ENCODE measurements at places on chromosomes 3 and 15.
A peak's percentile ranks its signal among the peaks of the same experiment; 100 is the strongest.

- no peak for DNase-seq
These were observed 29.9 kb upstream of the CCR2 start for GRCh38 chr3:46324036-46324435.

DNA sequence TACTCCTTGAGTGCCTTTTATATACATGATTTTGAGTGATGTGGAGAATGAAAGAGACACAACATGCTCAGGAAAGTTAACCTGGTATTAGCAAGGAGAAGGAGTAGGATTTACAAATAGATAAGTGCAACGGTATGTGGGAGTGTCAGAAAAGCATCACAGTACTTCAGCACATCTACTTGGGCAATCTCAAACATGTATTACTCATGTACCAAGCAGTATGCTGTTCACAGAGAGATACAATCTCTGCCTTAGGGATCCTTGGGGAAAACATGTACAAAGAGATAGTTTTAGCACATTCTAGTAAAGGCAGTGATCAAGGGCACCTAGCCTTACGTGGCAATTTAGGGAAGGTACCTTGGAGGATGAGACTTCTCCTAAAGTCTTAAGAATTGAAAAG is 146.5 kb downstream of the FILIP1L start:
- no peak for DNase-seq

DNA sequence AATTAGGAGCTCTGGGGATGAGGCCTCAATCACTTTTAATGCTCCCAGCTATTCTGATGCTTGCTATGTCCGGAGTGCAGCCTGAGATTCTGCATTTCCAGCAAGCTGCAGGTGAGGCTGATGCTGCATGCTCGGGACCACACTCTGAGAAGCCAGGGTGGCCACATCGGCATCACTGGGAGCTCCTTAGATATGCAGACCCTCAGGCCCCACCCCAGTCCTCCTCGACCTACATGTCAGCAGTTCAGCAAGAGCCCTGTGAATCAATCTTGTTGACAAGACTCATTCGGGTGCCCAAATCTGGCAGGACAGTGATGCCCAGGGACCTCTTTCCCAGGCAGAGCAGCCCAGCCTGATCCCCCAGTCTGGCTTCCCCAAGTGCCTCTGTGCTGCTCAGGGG is 44.1 kb upstream of the LCTL start:
- no peak for DNase-seq

GRCh38 chr3:112579697-112580096 is 17.9 kb downstream of the SLC35A5 start:
- DNase-seq: no peak

- DNase-seq: no peak
These were observed 43.9 kb upstream of the TMEM158 start for GRCh38 chr3:45269952-45270351.

- no peak for DNase-seq
These were observed 210.7 kb upstream of the BHLHE40 start for GRCh38 chr3:4768521-4768920.

DNA sequence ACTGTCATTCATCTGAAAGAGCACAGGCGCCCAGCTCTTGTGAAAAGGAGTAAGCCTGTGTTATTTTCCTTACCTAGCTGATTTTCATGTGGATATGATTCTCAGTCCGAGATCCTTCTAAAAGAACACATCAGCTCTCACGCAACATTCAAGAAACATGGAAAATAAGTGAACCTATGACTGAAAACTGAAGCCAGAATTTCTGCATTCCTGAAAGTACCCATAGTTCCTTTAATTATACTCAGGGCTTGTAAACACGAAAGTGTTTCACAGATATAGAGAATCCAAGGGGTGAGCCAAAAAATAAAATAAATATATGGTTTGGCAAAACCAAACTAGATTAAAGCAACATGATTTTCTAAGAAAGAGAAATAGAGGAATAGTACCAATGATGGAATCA is 100.8 kb upstream of the CHMP2B start:
- no peak for DNase-seq

- peak; percentile 95 for DNase-seq
These were observed at the start of gene NR2F2 for GRCh38 chr15:96330450-96331143. Gene NR2F2, plus strand, starts transcription at chr15:96330700. Its CDS starts 1,406 bp downstream, at chr15:96332106.

GRCh38 chr3:70823622-70824021 is 511.2 kb upstream of the MDFIC2 start:
- no peak for DNase-seq

GRCh38 chr3:71011565-71012287 is 571.8 kb downstream of the FOXP1 start:
- DNase-seq: no peak

GRCh38 chr15:51299187-51300015 is 39.0 kb downstream of the CYP19A1 start:
- DNase-seq: no peak

DNA sequence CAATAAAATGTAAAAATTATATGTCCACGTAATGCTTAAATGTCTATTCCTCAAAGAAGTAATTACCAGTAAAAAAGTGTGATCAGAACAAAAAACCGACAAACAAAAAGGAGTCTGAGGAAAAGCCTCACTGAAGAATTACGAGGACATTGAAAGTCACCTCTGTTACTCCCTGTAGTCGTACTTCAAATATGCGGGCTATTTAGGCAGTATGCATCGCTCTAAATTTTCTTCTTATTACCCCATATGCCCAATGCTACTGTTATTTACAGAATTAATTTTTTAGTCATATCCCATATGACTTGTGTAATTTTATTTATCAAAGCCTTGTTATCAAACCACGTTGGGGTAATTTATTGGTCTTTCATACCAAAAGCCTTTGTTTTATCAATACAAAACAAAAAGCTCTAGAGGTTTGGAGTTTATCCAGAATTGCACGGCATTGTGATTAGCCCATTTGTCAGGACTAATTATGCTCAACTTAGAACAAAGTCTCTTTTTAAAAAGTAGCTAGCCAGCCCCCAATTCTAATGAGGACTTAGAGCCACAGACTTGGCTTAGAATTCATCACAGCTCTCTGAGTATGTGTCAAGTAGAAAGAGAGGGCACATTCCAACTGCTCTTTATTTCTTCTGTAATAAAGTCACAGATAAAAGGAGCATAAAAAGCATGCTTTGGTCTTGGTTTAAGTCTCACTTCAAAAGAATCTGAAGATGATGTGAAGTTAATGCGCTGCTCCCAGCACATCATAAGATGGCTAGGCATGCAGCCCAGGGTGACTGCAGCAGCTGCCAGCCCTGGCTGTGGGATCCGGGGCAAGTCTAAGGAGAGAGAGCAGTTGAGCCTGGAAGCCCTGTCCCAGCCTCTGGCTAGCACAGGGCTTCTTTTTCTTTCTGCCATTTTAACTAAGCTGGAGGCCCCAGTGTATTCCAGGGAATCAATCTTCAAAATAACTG is 521.0 kb downstream of the GABRG3 start:
- no peak for DNase-seq

GRCh38 chr3:248864-249520 is 52.4 kb downstream of the CHL1 start:
- DNase-seq: no peak

DNA sequence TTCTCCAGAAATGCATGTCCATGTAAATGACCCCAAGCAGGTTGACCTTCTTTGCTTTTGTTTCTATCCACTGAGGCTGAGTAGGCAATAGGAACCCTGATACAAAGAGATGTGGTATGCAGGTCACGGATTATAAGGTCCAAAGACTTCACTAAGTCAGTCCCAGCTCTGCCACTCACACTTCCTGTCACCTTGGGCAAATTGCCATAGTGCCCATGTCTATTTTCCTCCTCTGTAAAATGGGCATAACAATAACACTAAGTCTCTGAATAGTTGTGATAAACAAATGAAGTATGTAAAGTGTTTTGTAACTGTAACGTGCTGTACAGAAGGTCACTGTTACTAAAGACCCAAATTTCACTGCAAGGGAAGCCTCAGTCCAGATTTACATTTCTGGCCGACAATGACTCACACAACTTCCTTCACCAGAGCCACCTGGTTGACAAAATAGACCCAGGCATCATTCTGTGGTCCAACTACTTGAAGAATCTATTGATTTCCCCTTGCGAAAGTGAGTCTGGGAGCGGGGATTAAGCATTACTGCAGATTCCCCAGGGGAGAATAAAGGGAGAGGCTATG is 175.4 kb upstream of the LPP start:
- DNase-seq: no peak

GRCh38 chr15:23073890-23074646 is 34.7 kb upstream of the TUBGCP5 start:
- DNase-seq: no peak

GRCh38 chr3:83096-83495 is 113.5 kb upstream of the CHL1 start:
- DNase-seq: no peak

DNA sequence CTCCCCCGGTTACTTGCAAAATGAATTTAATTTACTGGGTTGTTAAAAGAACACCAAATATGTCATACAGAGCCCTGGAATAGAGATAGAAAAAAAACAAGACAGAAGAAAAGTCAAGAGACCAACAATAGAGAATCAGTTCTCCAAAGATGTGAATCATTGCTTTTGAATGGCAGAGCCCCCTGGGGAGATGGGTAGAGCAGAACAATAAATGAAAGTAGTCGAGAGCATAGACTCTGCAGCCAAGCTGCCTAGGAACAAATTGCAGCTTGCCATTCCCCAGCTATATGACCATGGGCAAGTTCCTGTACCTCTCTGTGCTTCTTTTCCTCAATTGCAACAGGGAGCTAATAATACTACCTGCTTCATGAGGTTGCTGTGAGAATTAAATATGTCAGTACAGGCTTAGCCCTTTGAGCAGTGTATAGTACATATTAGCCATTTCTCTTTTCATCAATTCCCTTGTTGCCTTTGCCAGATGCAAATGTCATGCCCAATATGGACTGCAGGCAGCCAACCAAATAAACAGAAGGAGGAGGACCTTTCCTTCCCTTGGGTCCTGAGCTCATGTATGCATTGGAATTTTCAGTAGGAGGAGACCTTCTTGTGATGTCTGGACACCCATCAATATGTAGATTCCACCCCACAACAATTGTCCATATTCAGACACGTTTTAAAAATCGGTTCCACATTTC is 25.0 kb upstream of the BFSP2 start:
- no peak for DNase-seq

DNA sequence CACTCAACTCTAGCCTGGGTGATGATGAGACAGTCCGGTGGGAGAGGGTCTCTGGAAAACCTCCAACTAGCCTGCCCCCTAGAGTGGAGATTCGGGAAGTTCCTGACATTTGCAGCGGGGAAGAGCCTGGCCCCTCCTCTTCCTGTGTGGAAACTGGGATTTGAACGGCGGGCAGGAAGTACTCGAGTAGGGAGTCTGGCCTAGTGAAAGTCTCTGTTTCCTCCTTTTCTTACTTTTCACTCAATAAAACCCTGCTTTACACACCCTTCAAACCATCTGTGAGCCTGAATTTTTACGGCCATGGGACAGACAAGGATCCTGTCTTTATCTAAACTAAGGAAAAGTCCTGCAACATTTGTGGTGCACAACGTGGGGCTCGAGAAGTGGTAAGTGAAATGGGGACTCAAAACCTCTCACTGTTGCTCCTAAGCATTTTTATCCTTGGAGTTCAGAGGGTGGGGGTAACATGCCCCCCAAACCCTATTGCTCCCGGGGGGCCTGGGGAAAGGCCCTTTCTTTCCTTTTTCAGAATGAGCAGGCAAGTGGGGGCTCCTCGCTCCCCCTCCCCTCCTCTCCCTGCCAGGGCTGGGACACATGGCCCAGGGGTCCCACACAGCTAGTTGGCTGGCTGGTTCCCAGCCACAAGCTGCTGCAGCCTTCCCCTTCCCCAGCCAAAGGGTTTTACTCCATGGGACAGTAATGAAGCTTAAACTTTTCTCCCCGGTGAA is 224.7 kb upstream of the GBE1 start:
- no peak for DNase-seq
